ENCODE measurements at places on chromosomes 1 and 21. TPM values are rescaled to one million over a fixed set of nuclear protein-coding genes. Genes with fewer than 3 reads are reported as not detected.

GRCh38 chr1:205199090-205199930 lies 12.2 kb downstream of the DSTYK start:
- no peak for DNase-seq

PTPN14 gene
- total RNA-seq = 59.2 TPM

GRCh38 chr1:28517649-28517999 lies 11.8 kb downstream of the RCC1 start:
- DNase-seq = no peak

UTS2 gene
- 23.8 TPM for total RNA-seq

GRCh38 chr1:234585330-234586055 lies 24.5 kb downstream of the IRF2BP2 start:
- DNase-seq = no peak

DNA sequence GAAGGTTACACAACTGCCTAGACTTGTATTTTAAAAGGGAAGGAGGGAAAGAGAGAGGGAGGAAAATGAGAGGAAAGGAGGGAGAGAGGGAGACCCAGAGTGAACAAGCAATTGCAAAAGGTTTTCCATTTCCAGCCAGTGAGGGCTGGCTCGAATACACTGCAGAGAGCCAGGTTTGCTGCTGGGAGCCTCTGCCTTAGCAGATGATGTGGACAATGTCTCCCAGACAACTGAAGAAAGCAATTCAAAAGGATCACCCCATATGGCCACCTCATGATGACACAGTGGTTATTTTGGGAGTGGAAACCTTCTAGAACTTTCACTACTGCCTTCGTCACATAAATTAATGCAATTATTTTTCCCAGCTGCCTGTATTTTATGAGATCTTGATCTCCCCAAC lies 86.4 kb downstream of the BCAR3 start:
- DNase-seq = no peak

PTGER3 gene
- 0.13 TPM for total RNA-seq

- DNase-seq = no peak
These were observed 59.7 kb downstream of the MATN1 start for GRCh38 chr1:30663596-30664091.

DNA sequence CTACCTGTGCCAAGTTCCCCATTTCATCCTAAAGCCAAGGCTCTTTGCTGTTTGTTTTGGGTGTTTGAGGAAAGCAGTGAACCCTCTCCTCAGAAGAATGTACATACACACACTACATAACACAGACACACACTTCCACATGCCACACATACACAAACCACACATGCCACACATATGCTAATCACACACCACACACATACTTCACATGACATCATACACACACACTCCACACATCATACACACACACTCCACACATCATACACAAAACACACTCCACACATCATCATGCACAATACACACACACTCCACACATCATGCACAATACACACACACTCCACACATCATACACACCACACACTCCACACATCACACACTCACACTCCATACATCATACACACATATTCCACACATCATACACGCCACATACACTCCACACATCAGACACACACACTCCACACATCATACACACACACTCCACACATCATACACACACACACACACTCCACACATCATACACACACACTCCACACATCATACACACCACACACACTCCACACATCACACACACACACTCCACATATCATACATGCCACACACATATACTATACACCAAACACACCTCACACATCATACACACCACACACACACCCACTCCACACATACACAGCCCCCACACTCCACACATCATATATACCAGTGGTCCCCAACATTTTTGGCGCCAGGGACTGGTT lies 22.7 kb upstream of the ZNF436 start:
- no peak for DNase-seq

- no peak for DNase-seq
These were observed 1.2 kb upstream of the ZNF124 start for GRCh38 chr1:247172996-247173395.

DNA sequence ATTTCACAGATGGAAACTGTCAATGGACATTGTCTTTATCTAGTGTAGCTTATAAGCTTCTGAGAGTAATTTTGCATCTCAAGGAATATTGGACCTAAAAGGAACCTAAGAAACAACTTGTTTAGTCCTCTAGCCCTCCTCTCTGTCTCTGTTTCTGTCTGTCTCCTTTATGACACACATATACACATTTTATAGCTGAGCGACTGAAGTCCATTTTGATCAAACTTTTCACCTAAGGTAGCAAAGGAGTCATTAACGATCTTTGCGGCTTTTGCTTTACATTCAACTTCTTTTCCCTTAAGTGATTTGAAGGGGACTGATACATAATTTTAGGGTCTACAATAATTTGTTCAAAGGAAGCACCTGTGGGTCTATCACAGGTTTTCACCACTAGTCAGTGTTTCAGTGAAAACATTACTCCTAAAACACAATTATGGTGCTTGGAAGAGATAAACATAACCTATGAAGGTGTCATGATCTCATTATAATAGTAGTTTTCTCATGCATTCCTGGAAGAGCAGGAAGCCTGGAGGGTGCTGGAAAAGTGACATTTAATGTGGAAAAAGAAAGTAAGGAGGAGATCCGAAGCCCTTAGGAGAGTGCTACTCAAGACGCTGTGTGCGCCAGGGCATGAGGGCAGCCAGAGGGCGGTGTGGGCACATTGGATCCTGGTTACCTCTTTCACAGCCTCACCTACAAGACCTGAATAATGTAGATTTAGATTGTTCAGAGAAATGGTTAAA lies 248.6 kb downstream of the DNM3 start:
- peak; percentile 3 for DNase-seq

DNA sequence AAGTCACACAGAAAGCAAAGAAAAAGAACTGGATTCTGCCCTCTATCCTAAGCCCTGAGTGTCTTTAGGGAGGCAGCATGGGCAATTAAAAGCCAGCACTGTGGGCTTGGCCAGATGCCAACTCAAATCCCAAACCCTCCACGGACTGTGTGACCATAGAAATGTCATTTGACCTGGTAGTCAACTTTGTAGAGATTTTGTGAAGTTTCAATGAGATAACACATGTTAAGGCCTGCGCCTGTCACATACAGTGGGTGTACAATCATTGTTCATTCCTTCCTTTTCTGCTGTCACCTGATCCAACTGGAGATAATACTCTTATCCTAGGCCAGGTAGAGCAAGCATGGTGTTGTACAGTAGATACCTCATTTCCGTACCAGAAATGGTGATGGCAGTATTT lies 54.2 kb downstream of the TMEM53 start:
- no peak for DNase-seq

SERTAD4 gene
- total RNA-seq = 12.9 TPM

- DNase-seq = no peak
These were observed 104.8 kb downstream of the TOMM20 start for GRCh38 chr1:235023711-235024439.

GRCh38 chr1:2983706-2984398 lies 37.4 kb upstream of the ACTRT2 start:
- DNase-seq = no peak

- DNase-seq = no peak
These were observed 11.8 kb upstream of the TTC22 start for GRCh38 chr1:54812801-54813484.

- DNase-seq = no peak
These were observed 113.6 kb upstream of the TIAM1 start for GRCh38 chr21:31457675-31458074.

TMEM69 gene
- total RNA-seq = 25.5 TPM

GRCh38 chr1:169048043-169048442 lies 58.4 kb upstream of the ATP1B1 start:
- DNase-seq = no peak

- no peak for DNase-seq
These were observed 6.5 kb upstream of the ZZZ3 start for GRCh38 chr1:77688939-77689338.

DNA sequence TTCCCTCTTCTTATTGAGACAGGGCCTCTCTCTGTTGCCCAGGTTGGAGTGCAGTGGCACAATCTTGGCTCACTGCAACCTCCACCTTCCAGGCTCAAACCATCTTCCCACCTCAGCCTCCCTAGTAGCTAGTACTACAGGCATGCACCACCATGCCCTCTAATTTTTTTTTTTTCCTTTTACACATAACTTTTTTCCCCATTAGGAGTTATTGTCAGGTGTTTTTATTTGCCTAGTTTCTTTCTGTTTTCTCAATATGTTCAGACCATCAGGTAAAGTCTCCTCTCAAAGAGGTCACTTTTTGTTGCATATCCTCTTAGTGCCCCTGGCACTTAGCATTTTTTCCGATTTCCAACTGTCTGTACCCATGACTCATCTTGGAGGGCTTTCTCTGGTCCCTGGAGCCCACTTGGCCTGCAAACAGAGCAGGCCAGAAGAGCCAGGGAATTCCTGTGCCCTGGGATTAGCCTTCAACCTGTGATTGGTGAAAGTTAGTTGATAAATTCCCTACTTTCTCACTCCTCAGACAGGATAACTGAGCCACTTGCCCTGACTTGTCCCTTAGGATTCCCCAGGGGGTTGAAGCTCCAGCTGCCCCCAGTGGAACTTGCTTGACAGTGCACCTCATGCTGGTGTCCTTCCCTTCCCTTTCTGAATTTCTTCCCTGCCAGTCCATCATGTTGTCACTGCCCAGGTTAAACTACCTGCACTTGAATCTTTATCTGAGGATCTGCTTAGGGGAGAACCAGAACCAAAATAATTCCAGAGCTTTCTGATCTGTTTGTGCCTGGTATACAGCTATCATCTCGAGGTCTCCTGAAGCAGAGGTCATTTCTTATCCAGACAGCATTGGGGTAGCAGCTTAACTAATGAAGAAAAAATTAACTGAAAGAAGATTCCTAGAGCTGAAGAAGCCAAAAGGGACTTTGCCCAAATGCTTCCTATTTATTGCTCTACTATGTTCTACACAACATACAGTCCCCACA lies 2.4 kb downstream of the NTPCR start:
- peak; percentile 34 for DNase-seq

- DNase-seq = no peak
These were observed 18.7 kb upstream of the PEX10 start for GRCh38 chr1:2431103-2431502.

GRCh38 chr1:67031121-67031858 lies 22.7 kb downstream of the SLC35D1 start:
- DNase-seq = no peak

DNA sequence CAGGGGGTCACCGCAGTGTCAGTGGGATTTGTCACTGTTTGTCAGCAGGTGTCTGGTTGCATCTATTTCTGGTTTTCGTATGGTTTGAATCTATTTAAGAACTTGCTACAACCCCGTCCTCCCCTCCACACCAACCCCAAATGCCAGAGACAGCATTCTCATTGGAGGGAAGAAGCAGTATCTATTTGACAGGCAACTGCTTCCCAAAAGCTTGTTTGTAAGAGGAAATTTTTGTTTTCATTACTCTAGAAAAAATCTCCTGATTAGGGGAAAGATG lies 54.4 kb downstream of the NR5A2 start:
- no peak for DNase-seq

- peak; percentile 75 for DNase-seq
These were observed 59.5 kb upstream of the EFHD2 start for GRCh38 chr1:15350151-15350550.

PARS2 gene
- total RNA-seq = 13.4 TPM

GRCh38 chr1:235817101-235817728 lies 49.5 kb downstream of the LYST start:
- no peak for DNase-seq

- DNase-seq = no peak
These were observed 187.8 kb downstream of the LRRIQ3 start for GRCh38 chr1:74010206-74010605.

DNA sequence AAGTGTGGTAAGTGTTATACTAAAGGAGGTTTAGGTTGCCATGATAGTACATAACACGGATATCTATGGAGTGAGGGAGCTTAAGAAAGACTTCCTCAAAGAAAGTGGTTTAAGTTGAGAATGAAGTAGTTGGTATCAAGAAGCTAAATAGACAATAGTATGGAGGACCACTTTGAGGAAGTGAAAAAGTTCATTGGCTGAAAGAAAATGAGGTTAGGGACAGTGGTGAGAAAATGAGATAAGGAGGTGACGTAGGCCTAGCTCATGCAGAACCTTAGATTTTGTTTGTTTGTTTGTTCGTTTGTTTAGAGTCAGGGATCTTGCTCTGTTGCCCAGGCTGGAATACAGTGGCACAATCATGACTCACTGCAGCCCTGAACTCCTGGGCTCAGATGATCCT lies 72.2 kb upstream of the PPIH start:
- DNase-seq = no peak

DNA sequence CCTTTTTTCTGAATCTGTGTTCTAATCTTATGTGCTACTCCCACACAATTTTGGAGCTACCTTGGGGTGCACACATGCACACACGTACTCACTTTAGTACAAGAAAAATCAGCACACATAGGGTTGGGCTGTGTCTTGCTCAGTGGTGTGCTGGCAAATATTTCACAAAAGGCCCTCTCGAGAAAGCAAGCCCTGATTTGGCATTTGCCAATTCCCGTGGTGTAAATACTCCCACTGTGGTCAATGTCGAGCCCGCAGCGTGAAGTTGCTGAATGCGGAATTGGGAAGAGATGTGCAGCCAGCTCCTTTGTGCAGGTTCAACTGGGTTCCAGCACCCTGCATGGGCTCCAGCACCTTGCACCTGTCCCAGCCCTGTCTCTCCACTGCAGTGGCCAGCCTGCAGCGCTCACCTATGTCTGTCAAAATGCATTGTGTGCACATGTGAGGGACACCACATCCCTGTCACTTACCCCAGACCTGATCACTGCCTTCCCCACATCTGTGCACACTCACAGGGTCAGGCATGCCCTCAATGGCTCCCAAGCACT lies 78.4 kb upstream of the WNT4 start:
- no peak for DNase-seq

- DNase-seq = no peak
These were observed 62.1 kb downstream of the CACNA1E start for GRCh38 chr1:181545395-181545794.

GRCh38 chr1:59018446-59018845 lies 234.6 kb upstream of the JUN start:
- DNase-seq = no peak

DNA sequence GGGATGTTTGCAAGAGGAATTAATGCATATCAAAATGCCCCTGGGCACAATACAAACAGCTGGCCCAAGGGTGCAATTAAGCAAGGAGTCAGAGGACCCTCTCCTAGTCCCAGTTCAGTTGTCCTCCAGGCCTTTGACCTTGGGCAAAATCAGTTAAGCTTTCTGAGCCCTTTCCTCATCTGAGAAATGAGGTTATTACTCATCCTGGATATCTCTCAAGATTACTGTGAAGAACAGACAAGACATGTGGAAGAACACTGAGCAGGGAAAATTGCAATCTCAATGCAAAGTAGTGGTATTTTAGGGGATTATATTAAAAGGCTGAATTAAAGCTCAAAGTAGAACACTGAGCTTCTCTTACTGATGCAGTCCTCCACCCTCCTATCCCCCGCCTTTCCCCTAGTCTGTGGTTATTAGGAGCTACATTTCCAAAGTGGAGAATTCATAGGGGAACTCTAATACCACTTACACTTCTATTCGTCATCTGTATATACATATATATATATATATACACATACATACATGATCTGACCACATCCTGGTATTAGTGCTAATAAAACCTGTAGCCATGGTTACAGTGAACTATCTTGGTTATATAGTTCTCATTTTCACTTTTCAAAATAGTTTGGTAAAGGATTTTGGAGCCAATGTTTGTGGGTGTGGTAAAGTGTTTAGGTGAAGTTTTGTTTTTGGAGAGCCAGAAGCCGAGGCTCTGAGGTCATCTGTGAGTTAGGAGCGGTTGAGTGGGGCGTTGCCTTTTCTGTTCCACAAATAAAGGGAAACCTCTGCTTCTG lies 18.1 kb downstream of the KIAA0040 start:
- no peak for DNase-seq

OR2T29 gene
- not detected for total RNA-seq

FAM3B gene
- not detected for total RNA-seq

Data from PC-9 (cell line).